ENCODE measurements at places on chromosomes 2 and 18. TPM values are rescaled to one million over a fixed set of nuclear protein-coding genes. Genes with fewer than 3 reads are reported as not detected.

Gene SEC11C
- 16.9 TPM for total RNA-seq

Gene CDK15
- 1.3 TPM for total RNA-seq

Gene LHCGR
- 1.3 TPM for total RNA-seq

Gene ITGAV
- 73.6 TPM for total RNA-seq

Gene COL3A1
- total RNA-seq, result 1,756 TPM

Gene CCBE1
- 30.7 TPM for total RNA-seq

Gene CERKL
- total RNA-seq, result 4.5 TPM

Gene UGT1A5
- total RNA-seq, result not detected

Gene CDH19
- total RNA-seq, result 0.47 TPM

Gene ASNSD1
- 40.9 TPM for total RNA-seq

Gene SLC9A4
- 12.9 TPM for total RNA-seq

Gene SPP2
- total RNA-seq, result not detected

Gene LRATD1
- total RNA-seq, result 18.8 TPM

Gene ZNF396
- total RNA-seq, result 3.9 TPM

Gene IAH1
- total RNA-seq, result 32.1 TPM

Gene SMYD1
- total RNA-seq, result 30.2 TPM

Gene CELF4
- total RNA-seq, result 4.3 TPM

Gene LIMS4
- total RNA-seq, result 4.4 TPM

Gene CD8B2
- total RNA-seq, result 0.06 TPM

Gene DNAH6
- total RNA-seq, result 2.0 TPM

Gene DNAJC5G
- total RNA-seq, result 0.12 TPM

Gene CABYR
- total RNA-seq, result 5.1 TPM

Gene CCL20
- 1.3 TPM for total RNA-seq

Gene CCDC121
- total RNA-seq, result 6.2 TPM

Gene ANKRD30BL
- 1.4 TPM for total RNA-seq

Gene RFX8
- total RNA-seq, result 2.5 TPM

Gene DCDC2C
- total RNA-seq, result 0.93 TPM

Gene TGFA
- total RNA-seq, result 13.8 TPM
